ENCODE measurements at places on chromosomes 4 and X.

- no peak for DNase-seq
Observed at GRCh38 chr4:21649391-21650090, 299.0 kb downstream of the KCNIP4 start.

DNA sequence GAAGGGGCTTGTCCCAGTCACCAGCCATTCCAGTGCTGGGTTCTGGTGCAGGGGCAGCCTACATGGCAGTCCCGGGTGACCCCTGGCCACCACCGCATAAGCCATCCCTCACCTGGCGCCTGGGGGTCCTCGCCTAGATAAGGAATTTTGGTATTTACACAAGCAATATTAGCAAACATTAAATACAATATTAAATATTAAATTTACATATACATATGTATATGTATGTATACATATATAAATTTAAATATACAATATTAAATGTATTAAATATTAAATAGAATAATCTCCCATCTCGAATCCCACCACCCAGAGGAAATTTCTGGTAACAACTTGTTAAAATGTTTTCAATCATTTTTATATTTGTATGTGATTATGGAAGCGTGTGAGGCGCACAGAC lies 104.6 kb upstream of the AFAP1 start:
- DNase-seq = no peak

- DNase-seq = no peak
Observed at GRCh38 chrX:129791961-129792570, 12.3 kb downstream of the SASH3 start.

DNA sequence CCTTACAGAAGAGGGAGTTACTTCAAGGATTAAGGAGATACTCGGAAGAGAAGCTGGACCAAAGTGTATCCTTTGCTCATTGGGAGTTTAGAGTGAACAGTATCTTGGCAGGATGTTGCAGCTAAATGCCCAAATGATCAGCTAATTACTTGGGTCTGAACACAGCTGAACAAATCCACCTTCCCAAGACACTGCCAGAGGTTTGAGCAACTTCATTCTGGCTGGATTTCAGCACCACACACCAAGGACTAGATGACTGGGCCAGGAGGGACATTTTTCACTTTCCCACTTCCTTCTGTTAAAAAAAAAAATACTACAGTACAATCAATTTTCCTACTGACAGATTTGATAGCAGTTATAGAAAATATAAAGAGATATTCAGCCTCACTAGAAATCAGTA lies 324.6 kb downstream of the MID1IP1 start:
- DNase-seq = no peak

- DNase-seq = no peak
Observed at GRCh38 chr4:52721968-52722815, 29.0 kb downstream of the ERVMER34-1 start.

DNA sequence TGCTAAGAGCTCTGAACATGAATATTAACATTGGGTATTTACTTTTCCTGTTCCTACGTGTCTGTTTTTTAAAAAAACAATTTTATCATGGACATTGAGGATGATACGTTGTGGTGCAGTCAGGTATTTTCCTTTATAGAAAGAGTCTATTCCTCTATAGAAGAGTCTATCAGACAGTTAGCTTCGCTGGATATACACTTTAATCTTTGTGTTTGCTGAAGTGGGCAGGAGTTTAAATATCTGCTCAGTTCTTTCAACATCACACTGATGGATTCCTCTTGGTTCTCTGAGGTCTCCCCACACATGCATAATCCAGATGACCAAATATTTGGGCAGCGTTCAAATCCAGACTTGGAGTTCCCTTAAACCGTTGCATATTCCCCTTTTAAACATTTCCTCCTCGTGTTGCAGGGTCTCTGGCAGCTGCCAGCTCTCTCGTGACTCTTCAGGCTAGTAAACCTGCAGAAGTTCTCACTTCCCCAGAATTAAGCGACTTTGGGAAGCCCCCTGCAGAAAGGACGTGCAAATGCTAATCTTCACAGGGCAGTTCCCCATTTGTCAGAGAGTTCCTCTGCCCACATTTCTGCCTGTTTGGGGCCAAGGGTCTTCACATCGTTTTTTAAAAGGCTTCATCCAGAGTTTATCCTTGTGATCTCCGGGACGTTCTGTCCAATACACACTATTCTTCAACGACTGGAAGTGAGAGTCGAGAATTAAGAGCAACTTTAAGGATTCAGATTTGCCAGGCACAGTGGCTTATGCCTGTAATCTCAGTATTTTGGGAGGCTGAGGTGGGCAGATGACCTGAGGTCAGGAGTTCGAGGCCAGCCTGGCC lies 20.5 kb upstream of the DHRSX start:
- no peak for DNase-seq

Measured in Jurkat, Clone E6-1 (cell line).